Skin of body (tissue), 3 donors: ENCODE measurements at places on chromosomes 1 and 21. TPM values are rescaled to one million over a fixed set of nuclear protein-coding genes. Genes with fewer than 3 reads are reported as not detected.

The LRRC52 gene
- not detected for total RNA-seq

The ADGRL2 gene
- total RNA-seq: 172 TPM

The CFAP126 gene
- not detected for total RNA-seq

The PDE9A gene
- 3.4 TPM for total RNA-seq

The LAMC2 gene
- total RNA-seq: 14.1 TPM

DNA sequence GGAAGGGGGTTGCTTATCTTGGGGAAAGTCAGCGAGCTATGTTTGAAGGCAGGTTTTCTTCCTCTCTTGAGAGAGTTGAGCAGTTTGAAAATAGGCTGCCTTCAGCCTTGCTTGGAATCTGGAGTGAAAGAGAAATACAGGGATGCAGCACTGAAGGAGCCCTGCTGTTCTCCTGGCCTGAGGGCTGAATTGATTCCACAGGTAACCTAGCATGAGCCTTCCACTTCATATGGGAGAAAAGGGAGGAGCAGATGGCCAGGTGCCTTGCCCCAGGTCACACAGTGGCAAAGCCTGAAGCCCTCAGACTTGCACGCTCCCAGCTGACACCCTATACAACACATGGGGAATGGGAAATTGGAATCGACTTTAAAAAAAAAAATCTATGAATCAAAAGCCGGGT, 88.0 kb upstream of the WLS start:
- no peak for DNase-seq

GRCh38 chr1:2235300-2235998, 7.3 kb downstream of the SKI start:
- no peak for DNase-seq
